Right cardiac atrium (tissue), 5 donors: ENCODE measurements at places on chromosomes 2 and 18. TPM values are rescaled to one million over a fixed set of nuclear protein-coding genes. Genes with fewer than 3 reads are reported as not detected.

GRCh38 chr2:146734042-146734820 lies 1110.6 kb upstream of the ACVR2A start:
- DNase-seq = no peak

DNA sequence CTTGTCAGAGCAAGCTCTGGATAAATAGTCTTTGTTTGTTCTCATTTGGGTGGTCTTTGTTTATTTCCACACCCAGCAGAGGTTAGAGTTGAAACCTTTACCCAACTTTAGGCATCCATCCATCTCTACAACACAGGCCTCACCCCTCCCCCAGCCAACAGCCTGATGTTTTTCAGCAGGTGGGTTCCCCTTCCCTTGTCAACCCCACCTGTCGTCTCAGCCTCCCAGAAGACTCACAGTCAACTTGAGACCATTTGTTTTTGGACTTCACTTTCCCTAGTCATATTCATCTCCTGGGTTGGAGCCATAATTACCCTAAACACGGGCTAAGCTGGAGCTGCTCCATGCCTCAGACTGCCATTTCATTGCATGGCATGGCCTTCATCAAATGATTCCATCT lies 31.7 kb upstream of the IL36G start:
- DNase-seq = no peak

- no peak for DNase-seq
Observed at GRCh38 chr2:185318271-185318724, 420.3 kb upstream of the FSIP2 start.

UGT1A8 gene
- total RNA-seq = not detected

GRCh38 chr18:67265464-67266245 lies 250.9 kb downstream of the DSEL start:
- no peak for DNase-seq

DNA sequence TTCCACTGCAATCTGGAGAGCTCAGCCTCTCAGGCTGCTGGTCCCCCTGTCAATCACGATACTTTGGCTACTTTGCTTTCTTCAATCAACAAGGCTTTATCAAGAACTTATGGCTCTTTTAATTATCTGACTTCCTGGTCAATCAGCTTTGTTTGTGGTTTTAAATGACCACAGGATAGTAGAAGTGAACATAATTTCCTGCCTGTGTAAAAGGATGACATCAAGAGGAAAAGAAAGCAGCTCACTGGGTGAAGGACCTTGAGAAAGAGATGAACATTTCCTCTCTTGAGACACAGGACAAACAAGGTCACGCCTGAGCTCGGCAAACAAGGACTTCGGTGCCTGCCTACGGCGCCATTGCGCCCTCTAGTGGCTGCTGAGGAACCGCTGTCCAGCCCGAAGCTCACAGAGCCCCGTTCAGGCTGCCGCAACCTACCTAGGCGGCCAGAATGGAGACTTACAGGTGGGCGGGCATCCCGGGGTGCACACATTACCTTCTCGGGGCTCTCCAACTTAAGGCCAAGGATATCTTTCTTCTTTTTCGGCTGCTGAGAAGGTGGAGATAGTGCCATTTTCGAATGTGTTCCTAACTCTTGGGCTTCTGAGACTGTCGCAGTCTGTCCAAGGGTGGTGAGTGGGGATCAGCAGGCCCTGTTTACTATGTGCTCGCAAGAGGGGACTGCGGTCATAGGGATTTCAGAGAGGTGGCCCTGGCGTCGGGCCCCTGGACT lies 54.0 kb downstream of the IL1RL2 start:
- DNase-seq = peak; percentile 94

DNA sequence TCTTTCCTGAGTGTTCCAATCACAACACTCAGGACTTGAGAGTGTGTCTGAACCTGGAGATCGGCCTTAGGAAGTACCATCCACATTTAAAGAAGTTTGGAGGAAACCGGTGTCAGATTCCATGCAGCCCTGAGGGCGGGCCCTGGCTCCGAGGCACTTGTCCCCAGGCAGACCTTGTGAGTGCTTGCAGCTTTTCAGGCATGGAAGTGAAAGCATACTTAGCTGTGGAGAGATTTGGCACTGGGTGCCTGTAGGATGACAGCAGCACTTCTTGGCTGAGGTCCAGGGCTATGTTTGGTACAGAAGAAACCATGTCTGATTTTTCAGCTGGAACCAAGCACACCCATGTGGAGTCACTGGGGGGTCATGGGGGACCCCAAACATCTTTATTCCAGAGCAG lies 230.8 kb downstream of the SEPTIN10 start:
- DNase-seq = peak; percentile 74

- DNase-seq = no peak
Observed at GRCh38 chr18:9897129-9897528, 11.4 kb downstream of the TXNDC2 start.

DNA sequence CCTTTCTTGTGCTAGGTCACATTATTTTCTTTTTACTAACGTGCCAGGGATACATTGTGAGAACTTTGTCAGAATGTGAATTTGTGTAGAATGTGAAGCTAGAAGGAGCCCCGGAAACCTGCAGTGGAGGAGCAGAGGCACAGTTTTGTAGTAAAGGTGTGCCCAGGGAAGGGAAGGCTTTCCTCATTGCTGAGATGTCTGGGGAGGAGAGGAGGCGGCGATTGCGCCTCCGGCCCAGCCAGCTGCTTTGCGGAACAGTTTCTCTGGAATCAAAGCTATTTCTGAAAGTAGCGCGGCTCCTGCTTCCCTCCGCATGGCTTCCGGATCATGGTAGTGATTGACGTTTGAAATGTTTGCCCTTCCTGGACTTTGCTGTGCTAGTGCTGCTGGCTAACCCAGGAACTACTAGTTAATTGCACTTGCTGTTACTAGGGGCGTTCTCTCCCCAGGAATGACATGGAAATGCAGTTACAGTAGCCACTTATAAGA lies 83.1 kb upstream of the RBM44 start:
- DNase-seq = no peak

- DNase-seq = no peak
Observed at GRCh38 chr2:106034325-106034724, 159.8 kb downstream of the UXS1 start.

GRCh38 chr2:236689981-236690380 lies 120.4 kb downstream of the ACKR3 start:
- DNase-seq = no peak

- no peak for DNase-seq
Observed at GRCh38 chr18:23226391-23226790, 91.1 kb downstream of the CABLES1 start.

DNA sequence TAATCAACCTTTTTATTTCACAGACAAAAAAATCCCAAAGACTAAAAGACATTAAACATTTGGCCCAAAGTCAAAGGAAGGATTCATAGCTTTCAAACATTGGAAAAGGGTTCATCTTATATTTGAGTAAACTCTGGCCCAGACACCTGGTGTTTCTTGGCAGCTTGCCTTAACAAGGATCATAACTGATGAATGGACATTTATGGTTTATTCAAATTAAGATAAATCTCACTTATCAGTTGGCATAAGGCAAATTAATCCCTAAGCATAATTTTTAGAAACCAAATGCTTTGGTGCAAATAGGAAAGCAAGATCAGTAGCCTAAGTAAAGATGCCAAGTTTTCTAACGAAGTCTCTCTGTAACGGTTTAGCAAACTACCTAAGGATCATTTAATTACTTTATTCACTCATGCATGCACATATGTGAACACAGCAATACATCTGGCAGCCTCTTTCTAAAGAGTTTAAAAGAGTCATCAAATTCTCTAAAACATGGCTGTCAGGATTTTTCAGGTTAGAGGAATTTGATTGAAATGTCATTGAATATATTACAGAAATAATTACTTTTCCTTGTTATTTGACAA lies 323.4 kb upstream of the RBMS1 start:
- no peak for DNase-seq

- no peak for DNase-seq
Observed at GRCh38 chr2:152234277-152234676, 58.7 kb upstream of the STAM2 start.
